Immature natural killer cell (primary cell): ENCODE measurements at places on chromosomes 7 and 10. TPM values are rescaled to one million over a fixed set of nuclear protein-coding genes. Genes with fewer than 3 reads are reported as not detected.

TRIM4 gene
- 23.9 TPM for polyA plus RNA-seq

- H3K4me3 ChIP-seq: no peak overlapping the region
- no peak overlapping the region for H3K27ac ChIP-seq
- peaks cover 26% of the 10 kb centered on the region for H3K36me3 ChIP-seq
- no peaks in the 10 kb centered on the region for H3K4me1 ChIP-seq
- H3K27me3 ChIP-seq: no peaks in the 10 kb centered on the region
Measured at GRCh38 chr10:117997673-117998072, 49.1 kb downstream of the RAB11FIP2 start.

- H3K27me3 ChIP-seq: peaks cover 20% of the 10 kb centered on the region
- H3K4me3 ChIP-seq: no peak overlapping the region
- H3K4me1 ChIP-seq: no peaks in the 10 kb centered on the region
- H3K36me3 ChIP-seq: no peaks in the 10 kb centered on the region
- no peak for DNase-seq
- no peak overlapping the region for H3K27ac ChIP-seq
Measured at GRCh38 chr7:28626221-28626620, 213.9 kb downstream of the CREB5 start.

GRCh38 chr10:74787457-74787856, 38.9 kb upstream of the KAT6B start:
- H3K4me1 ChIP-seq: no peaks in the 10 kb centered on the region
- no peaks in the 10 kb centered on the region for H3K36me3 ChIP-seq
- no peaks in the 10 kb centered on the region for H3K27me3 ChIP-seq
- no peak for DNase-seq

DNA sequence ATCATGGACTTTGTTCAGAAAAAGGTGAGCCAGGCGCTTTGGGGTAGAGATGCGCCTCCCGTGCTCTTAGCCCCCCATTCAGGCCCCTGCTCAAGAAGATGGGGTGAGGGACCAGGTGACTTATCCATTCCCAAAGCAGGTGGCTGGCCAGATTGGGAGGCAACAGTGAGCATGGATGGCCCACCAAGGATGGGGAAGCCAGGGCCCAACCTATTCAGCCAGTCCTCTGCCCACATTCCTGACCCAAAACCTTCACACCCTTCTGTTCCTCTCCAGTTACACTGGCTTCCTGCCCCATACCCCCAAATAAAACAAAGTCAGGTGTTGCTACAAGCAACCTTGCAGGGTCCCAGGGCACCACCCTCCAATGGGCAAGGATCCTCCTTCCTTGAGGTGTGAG, 44.4 kb downstream of the TSPAN15 start:
- no peaks in the 10 kb centered on the region for H3K36me3 ChIP-seq
- no peak for DNase-seq
- no peak overlapping the region for H3K4me3 ChIP-seq

TMUB1 gene
- 47.5 TPM for polyA plus RNA-seq

DNA sequence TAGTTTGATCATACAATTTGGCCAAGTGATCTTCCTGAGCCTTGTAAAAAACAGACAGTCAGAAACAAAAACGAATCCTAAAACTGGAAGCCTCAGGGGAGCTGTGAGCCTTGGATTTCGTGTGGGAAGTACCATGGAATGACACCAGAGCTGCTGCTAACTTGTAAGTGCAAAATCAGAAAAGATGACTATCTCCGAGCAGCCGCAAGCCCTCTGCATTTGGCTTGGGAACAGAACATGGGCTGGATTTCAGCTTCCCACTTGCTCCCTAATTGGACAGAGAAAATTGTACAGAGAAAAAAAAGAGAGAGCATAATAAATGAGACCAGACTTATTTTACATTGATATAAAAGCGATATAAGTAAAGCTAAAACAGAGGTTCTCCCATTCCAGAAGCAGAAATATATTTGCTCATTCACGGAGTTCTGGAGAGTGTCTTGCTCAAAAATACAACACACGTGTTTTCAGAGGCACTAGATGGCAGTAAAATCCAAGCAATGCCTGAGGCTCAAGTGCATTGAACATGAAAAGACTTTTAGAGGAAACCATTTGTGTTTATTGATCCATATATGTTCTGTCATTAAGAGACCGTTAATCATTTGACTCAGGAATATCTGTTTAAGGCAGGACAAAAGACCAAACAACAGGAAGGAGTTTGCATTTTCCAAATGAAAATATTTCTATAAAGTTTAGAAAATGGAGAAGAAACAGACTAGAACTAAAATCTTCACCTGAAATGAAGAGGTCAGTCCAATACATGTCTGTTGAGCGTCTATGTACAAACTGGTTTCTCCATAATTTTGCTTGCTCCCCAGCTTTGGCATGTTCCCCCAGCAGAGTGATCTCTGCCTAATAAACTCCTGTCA, 78.3 kb upstream of the SLC26A5 start:
- H3K4me3 ChIP-seq: no peak overlapping the region
- DNase-seq: no peak
- no peaks in the 10 kb centered on the region for H3K4me1 ChIP-seq
- peaks cover 6% of the 10 kb centered on the region for H3K27me3 ChIP-seq
- H3K27ac ChIP-seq: no peak overlapping the region

DNA sequence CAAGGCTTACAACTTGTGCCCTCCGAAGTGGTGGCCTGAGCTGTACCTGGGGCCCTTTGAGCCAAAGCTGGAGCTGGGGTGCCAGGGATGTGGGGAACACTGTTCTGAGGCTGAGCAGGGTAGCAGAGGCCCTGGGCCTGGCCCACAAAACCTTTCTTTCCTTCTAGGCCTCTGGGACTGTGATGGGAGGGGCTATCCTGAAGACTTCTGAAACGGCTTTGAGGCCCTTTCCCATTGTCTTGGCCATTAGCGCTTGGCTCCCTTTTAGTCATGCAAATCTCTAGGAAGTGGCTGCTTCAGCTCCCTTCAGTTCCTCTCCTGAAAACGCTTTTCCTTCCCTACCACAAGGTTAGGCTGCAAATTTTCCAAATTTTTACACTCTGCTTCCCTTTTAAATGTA, 16.8 kb upstream of the CRYGN start:
- H3K4me3 ChIP-seq: no peak overlapping the region
- peaks cover 2% of the 10 kb centered on the region for H3K27me3 ChIP-seq
- H3K27ac ChIP-seq: no peak overlapping the region
- no peaks in the 10 kb centered on the region for H3K36me3 ChIP-seq
- no peaks in the 10 kb centered on the region for H3K4me1 ChIP-seq
- DNase-seq: no peak

MGMT gene
- polyA plus RNA-seq: 33.7 TPM

TEX36 gene
- not detected for polyA plus RNA-seq

- H3K4me1 ChIP-seq: peaks cover 14% of the 10 kb centered on the region
- H3K27ac ChIP-seq: no peak overlapping the region
- H3K36me3 ChIP-seq: no peaks in the 10 kb centered on the region
Measured at GRCh38 chr10:104234934-104235333, 2.8 kb upstream of the CFAP43 start.

- DNase-seq: no peak
- no peak overlapping the region for H3K4me3 ChIP-seq
- H3K4me1 ChIP-seq: no peaks in the 10 kb centered on the region
- H3K36me3 ChIP-seq: peaks cover 56% of the 10 kb centered on the region
Measured at GRCh38 chr7:5222841-5223411, 32.9 kb downstream of the WIPI2 start.

GRCh38 chr10:101114646-101115045, 16.5 kb upstream of the TLX1 start:
- H3K4me3 ChIP-seq: no peak overlapping the region
- DNase-seq: no peak
- H3K36me3 ChIP-seq: no peaks in the 10 kb centered on the region
- H3K27me3 ChIP-seq: no peaks in the 10 kb centered on the region
- no peak overlapping the region for H3K27ac ChIP-seq

GRCh38 chr7:52085610-52086009, 769.0 kb upstream of the COBL start:
- no peaks in the 10 kb centered on the region for H3K4me1 ChIP-seq
- H3K4me3 ChIP-seq: no peak overlapping the region
- peaks cover under 1% of the 10 kb centered on the region for H3K36me3 ChIP-seq
- H3K27ac ChIP-seq: no peak overlapping the region
- no peaks in the 10 kb centered on the region for H3K27me3 ChIP-seq
- DNase-seq: no peak

DNA sequence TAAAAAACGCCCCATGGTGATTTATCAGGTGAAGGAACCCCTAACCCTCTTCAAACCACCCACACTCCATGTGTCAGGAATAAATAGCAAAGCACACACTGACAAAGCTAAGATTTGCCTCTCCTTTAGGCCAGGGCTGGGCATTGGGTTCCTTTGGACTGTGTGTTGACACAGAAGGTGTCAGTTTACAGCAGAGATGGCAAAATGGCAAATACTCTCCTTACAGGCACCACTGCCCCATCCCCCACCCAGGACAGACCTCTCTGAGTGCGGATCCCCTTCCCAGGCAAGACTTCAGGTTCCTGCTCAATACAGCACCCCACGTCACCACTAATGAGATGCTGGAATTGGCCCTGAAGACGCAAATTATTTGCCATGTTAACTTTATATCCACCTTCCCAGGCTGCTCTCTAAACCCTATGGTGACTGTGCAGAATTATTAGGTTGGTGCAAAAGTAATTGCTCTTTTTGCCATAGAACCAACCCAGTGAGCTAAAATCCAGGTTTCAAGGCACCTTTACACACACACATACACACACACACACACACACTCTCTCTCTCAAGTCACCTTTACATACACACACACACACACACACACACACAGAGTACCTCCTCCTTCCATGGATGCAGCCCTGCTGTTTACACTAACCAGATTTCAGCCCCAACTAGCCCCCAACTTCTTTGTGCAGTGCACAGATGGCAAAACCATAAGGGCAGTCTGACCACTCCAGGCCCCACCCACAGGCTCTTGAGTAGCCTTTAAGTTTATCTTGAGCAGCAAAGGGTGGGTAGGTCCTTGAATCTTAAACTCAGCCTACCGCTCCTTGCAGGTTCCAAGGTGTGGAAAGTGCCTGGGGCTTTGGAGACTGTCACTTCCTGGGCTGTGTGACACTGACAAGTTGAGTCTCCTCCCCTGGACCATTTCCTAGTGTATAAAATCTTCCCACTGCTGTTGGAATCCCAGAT, 4.0 kb upstream of the ZCCHC24 start:
- no peak overlapping the region for H3K4me3 ChIP-seq
- no peak for DNase-seq
- H3K27ac ChIP-seq: no peak overlapping the region
- H3K36me3 ChIP-seq: no peaks in the 10 kb centered on the region
- peaks cover 14% of the 10 kb centered on the region for H3K27me3 ChIP-seq
- peaks cover 12% of the 10 kb centered on the region for H3K4me1 ChIP-seq

DNA sequence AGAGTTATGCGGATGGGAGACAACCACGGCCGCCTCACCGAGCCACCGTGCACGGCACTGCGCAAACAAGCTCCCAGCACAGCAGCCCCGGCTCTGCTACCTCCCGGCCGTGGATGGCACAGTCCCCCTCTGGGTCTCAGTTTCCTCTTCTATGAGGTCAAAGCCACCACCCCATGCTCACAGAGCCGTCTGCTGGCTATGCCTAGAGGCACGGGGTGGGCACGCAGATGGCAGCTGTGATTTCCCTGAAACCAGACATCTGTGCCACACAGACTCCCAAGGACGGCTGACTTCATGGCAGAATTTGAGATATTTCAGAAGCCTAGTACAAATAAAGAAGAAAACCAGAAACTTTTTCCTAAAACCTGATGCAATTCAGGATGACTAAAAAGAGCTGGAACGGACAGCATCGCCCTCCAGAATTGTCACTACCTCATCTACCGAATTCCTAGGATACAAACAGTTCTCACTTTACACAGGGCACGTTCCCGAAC, 73.2 kb downstream of the AMZ1 start:
- no peaks in the 10 kb centered on the region for H3K27me3 ChIP-seq
- no peak overlapping the region for H3K4me3 ChIP-seq
- H3K27ac ChIP-seq: no peak overlapping the region
- DNase-seq: no peak

DNA sequence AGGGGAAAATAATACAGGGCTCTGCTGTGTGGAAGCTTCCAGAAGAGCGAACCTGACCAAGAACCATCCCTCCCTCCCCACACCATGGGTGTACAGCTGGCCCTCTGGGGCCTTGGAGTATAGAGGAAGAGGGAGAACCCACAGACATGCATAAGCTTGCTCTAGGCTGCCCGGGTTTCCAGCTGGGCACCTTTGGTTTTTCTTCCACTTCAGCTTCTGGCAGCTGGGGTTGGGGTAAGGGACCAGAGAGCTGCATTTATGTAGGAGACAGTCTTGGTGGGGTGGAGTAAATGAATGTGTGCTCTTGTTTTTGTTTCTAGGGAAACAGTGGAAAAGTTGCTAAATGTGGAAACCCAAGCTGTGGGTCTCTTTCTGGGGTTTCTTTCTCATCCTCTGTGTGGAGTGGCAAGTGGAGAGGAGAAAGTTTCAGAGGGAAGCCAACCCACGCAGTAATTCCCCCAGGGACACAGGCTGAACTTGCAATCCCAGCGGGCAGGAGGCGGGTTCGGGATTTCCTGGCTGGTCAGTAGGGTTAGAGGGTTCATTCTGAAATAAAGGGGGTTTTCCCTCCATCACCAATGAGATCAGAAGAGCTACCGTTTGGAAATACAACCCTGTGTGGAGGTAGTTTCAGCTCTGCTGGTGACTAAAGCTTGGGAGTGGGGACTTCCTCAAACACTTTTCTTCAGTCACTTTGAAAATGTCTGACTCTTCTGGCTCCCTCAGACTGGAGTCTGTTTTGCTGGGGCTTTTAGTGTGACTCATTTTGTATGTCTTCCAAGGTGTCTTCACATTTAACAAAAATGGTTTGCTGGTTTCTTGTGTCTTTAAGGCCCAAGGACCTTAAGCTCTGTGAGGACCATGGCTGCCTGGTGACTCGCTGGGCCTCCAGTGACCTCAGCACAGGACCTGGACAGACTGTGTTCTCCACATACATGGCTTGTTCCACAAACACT, 22.2 kb upstream of the SRGN start:
- H3K36me3 ChIP-seq: no peaks in the 10 kb centered on the region
- no peaks in the 10 kb centered on the region for H3K27me3 ChIP-seq
- H3K4me1 ChIP-seq: peaks cover 38% of the 10 kb centered on the region
- no peak for DNase-seq

SAMD9L gene
- 78.2 TPM for polyA plus RNA-seq

DNA sequence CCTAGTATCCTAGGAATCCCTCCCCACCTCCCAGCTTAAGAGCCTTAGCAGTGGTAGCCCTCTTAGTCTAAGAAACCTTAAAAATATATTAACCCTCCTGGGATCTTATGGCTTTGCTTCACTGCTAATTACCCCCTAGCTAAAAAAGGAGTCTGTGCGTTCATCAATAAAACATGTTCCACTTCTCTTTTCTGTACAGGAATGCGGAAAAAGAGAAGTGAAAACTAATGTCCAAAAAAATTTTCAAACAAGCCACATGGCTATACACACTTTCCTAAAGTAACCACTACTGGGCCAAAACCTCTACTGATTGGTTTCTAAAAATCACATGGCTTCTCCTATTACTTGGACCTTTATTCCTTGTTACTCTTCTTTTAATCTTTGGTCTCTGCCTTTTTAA, 667.1 kb upstream of the LRRTM3 start:
- no peak for DNase-seq
- no peak overlapping the region for H3K27ac ChIP-seq
- H3K27me3 ChIP-seq: no peaks in the 10 kb centered on the region
- no peak overlapping the region for H3K4me3 ChIP-seq

GRCh38 chr7:142454862-142455261, 197.0 kb upstream of the PRSS58 start:
- no peaks in the 10 kb centered on the region for H3K4me1 ChIP-seq
- peaks cover 4% of the 10 kb centered on the region for H3K27me3 ChIP-seq
- no peak for DNase-seq
- H3K4me3 ChIP-seq: no peak overlapping the region

KCNMA1 gene
- not detected for polyA plus RNA-seq

- H3K27ac ChIP-seq: no peak overlapping the region
- no peak for DNase-seq
- no peak overlapping the region for H3K4me3 ChIP-seq
- H3K27me3 ChIP-seq: no peaks in the 10 kb centered on the region
Measured at GRCh38 chr10:34364253-34365037, 450.7 kb downstream of the PARD3 start.
